ENCODE measurements at places on chromosomes 5 and 9.

- no peak for DNase-seq
Measured at GRCh38 chr9:91532325-91532724, 108.7 kb upstream of the NFIL3 start.

GRCh38 chr5:150616506-150616905 lies 24.0 kb upstream of the SYNPO start:
- DNase-seq = no peak

DNA sequence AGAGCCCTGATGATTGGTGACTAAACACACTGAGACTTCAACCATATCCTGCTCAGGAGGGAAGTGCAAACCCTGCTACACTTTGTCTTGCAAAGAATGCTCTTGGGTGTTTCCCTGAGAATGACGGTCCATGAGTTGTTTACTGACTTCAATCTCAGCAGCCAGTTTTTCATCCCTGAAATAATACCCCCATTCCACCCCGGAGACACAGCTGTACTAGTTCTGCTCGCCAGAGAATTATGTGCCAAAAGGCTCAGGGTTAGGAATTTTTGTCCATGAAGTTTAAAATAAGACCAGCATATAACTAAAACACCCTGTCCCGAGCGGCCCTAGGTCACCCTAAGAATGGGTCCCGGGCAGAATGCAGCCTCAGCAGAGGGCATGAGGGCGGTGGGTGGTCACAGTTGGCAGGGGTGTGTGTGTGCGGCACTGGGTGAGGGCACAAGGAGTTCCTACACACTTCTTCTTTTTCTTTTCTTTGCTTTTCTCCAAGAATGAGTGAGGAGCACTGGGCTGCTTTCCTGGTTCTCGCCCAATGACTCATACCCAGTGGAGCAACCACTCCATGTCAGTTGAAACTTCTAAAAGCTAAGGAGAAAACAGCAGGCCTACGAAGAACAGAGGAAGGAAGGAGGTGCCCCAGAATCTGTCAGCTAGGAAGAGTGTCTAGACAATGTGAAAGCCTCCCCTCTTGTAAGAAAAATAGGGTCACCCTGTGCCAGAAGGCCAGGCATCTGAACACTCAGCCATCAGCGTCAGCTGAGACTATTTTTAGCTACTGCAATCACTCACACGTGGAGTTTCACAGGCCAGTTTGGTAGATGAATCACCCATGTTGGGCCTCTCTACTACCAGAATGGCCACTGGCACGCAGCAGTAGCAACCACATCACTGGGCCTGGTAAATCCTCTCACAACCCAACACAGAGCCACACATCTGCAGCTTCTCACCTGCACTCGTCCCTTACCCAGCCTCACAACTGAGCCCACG lies 105.9 kb downstream of the DPYSL3 start:
- DNase-seq = no peak

- no peak for DNase-seq
Measured at GRCh38 chr5:9165546-9165945, 380.3 kb downstream of the SEMA5A start.

- DNase-seq = no peak
Measured at GRCh38 chr9:135110416-135110815, 22.9 kb downstream of the OLFM1 start.

GRCh38 chr5:59437176-59437575 lies 456.4 kb downstream of the PDE4D start:
- DNase-seq = no peak

- peak; percentile 61 for DNase-seq
Measured at GRCh38 chr5:178069909-178070308, 43.4 kb upstream of the N4BP3 start.

DNA sequence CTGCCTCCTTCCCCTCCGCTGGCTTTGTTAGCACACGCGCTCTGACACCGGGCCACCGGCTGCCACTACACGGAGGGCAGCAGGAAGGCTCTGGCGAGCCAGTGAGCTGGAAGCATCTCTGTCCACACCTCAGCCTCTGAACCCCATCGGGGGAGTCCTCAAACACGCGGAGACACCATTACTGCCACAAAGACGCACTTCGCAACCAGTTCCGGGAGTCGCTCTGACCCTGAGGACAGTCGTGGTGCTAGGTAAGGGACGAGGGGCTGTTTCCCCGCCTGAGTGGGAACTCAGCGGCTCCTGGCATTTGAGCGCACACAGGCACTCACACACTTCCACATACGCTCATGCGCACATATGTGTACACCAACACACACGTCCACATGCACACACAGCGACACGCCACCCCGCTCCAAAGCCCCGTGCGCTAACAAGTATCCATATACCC lies 160.0 kb downstream of the C9orf152 start:
- DNase-seq = no peak

DNA sequence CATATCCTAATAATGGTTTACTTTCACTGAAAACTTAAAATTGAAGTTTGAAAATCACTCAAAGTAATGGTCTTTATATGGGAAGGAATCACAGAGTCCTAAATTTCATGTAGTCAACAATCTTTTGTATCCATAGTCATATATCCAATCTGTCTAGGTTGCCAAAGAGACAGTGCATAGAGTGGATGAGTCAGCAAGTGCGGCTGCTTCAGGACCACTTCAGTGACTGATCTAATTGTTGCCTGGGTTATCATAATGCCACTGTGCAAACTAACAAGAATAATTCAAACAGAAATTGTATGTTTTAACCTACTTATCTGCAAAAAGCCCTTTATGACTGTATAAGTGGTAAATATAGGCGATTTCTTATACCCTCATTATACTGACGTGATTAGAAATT lies 211.3 kb upstream of the PRR16 start:
- no peak for DNase-seq

DNA sequence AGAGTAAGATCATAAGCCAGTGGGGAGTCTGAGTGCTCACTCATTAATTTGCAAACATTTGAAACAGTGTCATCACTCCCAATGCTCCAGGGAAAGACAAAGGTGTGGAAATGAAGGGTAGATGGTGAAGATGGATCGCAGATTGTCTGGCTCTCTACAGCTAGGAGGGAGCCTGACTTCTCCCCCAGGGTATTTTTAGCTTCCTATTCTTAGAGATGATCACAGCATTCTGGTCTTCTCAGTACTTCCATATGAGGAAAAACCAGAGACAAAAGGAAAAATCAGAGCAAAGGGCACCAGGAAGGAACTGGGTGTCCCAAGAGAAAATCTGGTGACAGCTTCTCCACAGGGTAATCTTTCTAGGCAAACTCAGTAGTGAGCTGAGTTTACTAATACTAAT lies 401.9 kb upstream of the GRIA1 start:
- no peak for DNase-seq

- DNase-seq = no peak
Measured at GRCh38 chr9:133546287-133546680, 11.8 kb downstream of the ADAMTSL2 start.

- DNase-seq = no peak
Measured at GRCh38 chr9:78507037-78507436, 210.1 kb downstream of the PSAT1 start.

GRCh38 chr9:105483618-105484017 lies 35.8 kb downstream of the FSD1L start:
- no peak for DNase-seq

DNA sequence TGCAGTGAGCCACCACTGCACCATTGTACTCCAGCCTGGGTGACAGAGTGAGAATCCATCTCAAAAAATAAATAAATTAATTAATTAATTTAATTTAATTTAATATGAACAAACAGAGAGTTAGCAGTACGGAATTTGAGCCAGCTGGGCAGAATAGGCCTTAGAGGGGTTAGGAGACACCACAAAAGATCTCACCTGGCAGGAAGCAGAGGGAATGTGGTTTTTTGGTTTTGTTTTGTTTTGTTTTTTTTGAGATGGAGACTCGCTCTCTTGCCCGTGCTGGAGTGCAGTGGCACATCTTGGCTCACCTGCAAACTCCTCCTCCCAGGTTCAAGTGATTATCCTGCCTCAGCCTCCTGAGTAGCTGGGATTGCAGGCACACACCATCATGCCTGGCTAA lies 31.8 kb upstream of the PWWP2A start:
- no peak for DNase-seq

DNA sequence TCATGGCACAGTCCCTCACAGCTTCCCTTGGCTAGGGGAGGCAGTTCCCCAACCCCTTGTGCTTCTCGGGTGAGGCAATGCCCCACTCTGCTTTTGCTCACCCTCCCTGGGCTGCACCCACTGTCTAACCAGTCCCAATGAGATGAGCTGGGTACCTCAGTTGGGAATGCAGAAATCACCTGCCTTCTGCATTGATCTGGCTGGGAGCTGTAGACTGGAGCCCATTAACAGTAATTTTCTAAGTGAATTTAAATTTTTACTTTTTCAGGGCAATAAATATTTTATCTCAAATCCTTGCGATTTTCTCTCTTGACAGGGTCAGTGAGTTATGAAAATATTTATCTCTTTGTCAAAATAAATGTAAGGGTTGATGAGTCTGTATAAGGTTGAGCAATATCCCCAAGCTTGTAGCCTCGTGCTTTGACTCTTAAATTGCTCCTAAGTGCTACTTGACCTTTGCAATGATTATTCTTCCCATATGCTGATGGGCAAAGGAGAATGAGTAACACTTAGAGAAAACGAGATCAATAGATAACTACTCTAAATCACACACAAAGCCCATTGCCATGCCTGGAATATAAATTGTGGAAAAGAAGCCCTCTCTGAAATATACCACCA lies 82.1 kb upstream of the MOCS2 start:
- DNase-seq = no peak

DNA sequence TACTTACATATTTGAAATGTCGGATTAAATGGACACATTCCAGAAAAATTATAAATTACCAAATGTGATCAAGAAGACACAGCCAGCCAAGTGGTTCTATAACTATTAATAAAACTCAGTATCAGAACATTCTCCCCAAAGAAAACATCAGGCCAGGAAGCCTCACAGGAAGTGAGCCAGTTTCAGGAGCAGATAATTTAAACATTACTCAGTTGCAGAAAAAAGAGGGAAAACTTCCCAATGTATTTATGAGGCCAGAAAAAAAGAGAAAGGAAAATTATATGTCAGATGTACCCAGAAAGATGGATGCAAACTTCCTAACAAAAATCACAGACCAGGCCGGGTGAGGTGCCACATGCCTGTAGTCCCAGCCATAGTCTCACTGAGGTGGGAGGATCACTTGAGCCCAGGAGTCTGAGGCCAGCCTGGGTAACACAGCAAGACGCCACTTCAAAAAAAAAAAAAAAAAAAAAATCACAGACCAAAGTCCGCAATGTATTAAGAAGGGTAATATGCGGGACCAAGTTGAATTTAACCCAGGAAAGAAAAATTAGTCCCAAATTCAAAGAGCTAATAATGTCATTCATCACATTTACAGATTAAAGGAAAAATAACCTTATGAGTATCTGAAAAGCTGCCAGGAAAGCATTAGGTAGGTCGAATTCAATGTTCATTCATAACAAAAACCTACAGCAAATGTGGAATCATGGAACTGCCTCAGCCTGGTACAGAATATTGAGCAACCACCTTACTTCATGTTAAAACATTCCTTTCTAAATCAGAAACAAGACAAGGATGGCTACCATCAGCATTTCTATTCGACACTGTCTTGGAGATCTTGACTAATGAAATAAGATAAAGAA lies 37.2 kb upstream of the NRARP start:
- no peak for DNase-seq

DNA sequence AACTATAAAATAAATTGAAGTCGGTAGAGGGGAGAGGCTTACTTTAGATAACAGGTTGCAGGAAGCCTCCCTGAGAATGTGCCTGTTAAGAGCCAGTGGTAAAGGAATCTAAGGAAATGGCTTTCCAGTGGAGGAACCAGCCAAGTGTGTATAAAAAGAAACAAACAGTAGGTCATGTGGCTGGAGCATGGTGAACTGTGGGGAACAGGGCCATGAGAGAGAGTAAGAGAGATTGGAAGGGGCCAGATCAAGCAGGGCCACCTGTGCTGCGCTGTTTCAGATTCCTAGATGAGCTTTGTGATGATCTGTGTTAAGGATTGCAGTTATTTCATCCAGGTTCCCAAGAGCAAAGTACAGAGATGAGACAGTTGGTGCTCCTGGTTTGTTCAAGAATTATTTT lies 152.7 kb upstream of the SGCD start:
- no peak for DNase-seq

GRCh38 chr5:179226696-179227095 lies 118.6 kb downstream of the ADAMTS2 start:
- DNase-seq = no peak

DNA sequence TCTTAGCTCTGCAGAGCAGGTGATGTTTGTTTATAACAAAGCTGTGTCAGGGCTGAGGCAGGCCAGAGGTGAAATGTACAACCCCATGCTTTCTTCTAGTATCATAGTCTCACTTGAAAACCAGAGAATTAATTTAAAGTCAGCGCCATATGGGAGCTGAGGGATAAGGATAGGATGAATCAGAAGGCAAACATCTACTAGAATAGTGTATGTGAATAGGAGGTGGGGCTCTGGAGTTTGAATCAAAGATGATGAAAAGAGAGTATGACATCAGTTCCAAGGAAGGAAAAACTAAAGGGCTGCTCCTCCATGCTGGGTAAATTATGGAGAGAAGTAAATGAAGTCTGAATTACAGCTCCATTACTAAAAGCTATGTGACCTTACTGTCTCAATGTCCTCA lies 441.5 kb downstream of the RASEF start:
- DNase-seq = no peak

- no peak for DNase-seq
Measured at GRCh38 chr9:106419829-106420228, 443.1 kb upstream of the ZNF462 start.

DNA sequence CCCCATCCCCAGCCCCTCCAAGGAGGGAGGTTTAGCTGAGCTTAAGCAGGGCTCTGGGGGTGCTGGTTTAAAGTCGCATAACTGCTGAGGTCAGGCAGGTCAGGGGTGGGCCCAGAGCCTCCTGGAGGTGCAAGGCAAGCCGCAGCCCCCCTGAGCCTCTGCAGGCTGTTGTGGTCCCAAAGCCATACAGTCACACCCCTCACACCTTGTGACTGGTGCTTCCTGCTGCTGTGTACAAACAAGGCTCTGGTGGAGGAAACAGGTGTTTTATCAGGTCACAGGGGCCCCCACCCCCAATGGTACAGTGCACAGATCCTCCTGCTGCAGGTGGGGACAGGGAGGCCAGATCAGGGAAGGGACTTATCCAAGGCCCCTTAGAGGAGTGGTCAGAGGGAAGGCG lies 8.0 kb downstream of the TCF7 start:
- no peak for DNase-seq

- peak; percentile 65 for DNase-seq
Measured at GRCh38 chr9:278651-279050, 64.0 kb downstream of the DOCK8 start.

DNA sequence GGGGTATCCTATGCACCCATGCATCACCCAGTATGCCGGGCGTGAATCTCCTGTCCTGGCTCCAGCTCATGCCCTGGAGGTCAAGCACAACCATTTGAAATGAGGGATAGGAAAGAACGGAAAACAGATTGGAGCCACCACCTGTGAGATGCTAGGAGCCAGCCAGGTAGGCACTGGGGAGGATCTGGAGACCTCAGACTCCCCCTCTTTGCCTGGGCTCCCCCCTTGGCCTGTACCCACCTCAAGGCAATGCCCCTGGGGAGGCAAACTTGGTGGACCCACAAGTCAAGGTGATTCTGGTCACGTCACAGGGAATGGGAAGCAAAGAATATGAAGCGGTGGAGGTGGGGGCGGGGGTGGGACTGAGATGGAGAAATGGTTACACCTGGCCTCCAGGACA lies 92.6 kb downstream of the PAX5 start:
- DNase-seq = no peak

All from activated T-cell treated with anti-CD3 and anti-CD28 coated beads, Interleukin-2, amount 50 U/mL, for 48 hours (primary cell).